Brain microvascular endothelial cell (primary cell): ENCODE measurements at places on chromosomes 12 and 14.

DNA sequence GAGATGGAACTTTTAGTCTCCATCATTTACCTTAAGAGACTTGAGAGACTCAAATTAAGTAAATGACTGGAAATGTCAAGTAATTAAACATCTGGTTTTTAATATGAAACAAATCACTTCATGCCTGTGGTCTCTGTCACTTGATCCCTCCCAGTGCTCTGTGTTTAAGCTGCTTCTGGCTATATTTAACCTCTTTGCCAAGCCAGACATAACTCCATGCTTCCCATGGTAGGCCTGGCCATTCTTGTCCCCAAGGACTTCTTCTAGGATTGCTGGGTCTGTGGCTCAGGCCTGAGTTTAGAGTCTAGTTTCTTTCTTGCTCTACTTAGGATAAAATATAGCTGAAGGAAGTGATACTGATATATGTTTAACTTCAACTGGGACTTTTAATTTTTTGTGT lies 1013.6 kb downstream of the FLRT2 start:
- DNase-seq: no peak

GRCh38 chr14:99260116-99260515 lies 11.9 kb downstream of the BCL11B start:
- DNase-seq: no peak

- no peak for DNase-seq
These were observed 77.6 kb upstream of the NID2 start for GRCh38 chr14:52146504-52146903.

DNA sequence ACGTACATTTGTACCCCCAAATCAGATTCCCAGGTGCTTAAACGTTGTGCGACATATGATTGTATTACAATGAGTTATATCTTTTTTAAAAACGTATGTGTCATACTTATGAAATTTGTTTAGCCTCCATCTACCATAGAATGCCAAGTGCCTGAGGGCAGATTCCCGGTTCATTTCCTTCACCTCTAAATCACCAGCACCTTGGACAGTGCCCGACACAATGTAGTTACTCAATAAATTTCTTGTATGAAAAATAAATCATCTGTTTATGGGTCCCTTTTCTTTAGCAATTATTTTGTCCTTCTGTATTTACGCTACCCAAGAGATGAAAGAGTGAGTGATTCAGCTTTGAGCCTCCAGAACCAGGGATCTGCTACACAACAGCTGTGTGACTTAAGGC lies 157.4 kb downstream of the TBX5 start:
- DNase-seq: no peak

DNA sequence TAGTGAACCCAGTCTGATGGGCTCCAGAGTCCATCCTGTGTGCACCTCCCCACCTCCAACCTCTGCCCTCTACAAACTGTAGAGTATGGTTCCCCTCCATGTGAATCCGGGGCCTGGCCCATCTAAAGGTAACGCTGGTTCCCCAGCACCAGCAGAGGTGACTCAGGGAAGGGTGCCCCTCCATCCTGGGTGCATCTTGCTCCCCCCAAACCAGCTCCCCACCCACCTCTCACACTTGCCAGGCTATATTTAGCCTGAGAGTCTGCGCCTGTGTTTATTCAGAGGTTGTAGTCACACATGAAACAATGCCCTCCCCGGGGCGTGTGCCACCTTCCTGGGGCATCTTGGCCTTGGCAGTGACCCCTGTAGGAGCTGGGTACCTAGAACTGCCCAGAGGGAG lies 26.2 kb downstream of the RASAL1 start:
- no peak for DNase-seq

GRCh38 chr14:73736842-73737241 lies 22.7 kb upstream of the PNMA1 start:
- DNase-seq: no peak

DNA sequence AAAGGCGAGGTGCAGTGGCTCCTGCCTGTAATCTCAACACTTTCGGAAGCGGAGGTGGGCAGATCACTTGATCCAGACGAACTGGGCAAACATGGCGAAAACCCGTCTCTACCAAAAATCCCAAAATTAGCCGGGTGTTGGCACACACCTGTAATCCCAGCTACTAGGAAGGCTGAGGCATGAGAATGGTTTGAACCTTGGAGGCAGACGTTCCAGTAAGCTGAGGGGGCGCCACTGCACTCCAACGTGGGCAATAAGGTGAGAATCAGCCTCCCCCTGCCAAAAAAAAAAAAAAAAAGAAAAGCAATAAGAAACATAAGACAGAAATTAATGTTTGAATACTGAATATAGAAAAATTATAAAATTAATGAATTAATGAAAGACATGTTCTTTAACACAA lies 928.7 kb downstream of the LRFN5 start:
- no peak for DNase-seq

DNA sequence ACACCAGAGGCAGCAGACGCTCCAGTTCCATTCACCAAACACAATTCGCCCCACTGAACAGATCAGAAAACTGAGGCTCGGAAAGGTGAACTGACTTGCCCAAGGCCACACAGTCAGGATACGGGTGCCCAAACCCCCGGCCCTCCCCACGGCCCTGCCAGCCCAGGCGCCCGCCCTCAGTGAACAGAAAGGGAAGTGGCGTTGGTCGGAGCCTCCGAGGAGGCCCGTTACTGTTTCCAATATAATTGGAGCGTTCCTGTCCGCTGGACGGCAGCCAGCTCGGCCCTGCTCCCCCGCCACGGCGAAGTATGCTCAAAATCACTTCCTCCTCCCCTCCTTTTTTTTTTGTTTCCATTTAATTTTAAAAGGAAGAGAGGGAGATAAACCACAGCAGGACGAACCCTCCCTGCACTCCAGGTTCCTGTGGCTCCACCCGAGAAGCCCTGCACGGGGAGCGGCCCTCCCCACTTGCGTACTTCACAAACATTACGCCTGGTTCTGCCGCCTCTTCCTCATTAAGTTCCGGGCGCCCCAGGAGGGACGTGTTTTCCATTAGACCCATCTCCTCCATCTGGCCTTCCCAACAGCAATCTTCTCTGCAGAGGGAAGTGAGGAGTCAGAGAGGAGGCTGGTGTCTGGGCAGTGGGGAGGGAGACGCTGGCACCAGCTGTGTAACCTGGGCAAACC lies 61.1 kb downstream of the NCOR2 start:
- DNase-seq: no peak

DNA sequence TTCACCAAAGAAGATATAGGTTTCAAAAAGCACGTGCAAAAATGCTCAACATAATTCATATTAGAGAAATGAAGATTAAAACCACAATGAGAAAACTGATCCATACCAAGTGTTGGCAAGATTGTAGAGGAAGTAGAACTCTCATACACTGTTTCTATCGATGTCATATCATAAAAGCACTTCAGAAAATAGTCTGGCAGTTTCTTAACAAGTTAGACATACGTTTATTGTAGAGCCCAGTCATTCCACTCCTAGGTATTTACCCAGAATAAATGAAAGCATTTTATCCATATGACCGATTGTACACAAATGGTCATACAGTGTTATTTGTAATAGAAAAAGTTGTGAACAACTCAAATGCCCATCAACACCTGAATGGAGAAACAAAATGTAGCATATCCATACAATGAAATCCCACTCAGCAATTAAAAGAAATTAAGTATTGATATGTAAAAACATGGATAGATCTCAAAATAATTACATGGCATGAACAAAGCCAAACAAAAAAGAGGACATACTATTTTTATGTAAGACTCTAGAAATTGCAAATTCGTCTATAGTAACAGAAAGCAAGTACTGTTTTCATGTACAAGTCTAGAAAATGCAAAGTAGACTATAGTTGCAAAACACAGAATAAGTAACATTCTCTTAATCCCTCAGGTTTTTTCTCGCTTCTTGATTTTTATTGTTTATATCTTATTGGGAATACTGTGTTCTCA lies 41.0 kb downstream of the USP15 start:
- DNase-seq: no peak
